ENCODE measurements at places on chromosomes 2 and 18.
A peak's percentile ranks its signal among the peaks of the same experiment; 100 is the strongest.

GRCh38 chr2:158665536-158666302 is 129.4 kb upstream of the DAPL1 start:
- DNase-seq, result no peak

- no peak for DNase-seq
These were observed 91.0 kb downstream of the ADCYAP1 start for GRCh38 chr18:995629-996028.

- DNase-seq, result no peak
These were observed 41.3 kb downstream of the ATF2 start for GRCh38 chr2:175126661-175127060.

DNA sequence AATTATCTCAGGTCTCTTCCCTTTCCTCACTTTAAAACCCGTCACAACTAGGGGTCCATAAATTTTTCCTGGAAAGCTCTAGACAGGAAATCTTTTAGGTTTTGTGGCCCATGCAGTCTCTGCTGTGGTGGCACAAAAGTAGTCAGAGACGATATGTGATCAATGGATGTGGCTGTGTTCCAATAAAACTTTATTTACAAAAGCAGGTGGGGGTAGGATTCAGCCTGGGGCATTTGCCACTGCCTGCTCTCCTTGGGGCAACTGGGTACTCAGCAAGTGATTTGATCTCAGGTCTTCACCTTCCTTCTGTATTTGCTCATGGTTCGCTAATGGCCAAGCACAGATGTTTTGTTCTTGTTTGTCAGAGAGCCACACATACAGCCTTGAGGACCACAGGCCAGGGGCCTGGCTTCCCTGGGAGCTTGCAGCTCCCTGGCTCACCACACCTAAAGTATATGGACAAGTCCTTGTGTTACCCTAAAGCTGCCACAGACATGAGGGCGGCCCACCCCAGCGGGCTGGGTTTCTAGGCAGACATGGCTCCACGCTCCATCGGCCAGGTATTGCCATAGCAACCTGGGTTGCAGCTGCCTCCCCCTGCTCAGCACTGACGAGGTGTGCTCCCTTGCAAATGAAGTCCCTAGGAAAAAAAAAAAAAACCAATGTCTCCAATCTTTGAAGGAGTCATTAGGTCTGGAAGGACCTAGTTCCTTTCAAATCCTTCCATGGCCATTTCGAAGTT is 89.7 kb upstream of the YWHAQ start:
- DNase-seq, result no peak

- no peak for DNase-seq
These were observed 228.6 kb downstream of the CLIP4 start for GRCh38 chr2:29343830-29344229.

DNA sequence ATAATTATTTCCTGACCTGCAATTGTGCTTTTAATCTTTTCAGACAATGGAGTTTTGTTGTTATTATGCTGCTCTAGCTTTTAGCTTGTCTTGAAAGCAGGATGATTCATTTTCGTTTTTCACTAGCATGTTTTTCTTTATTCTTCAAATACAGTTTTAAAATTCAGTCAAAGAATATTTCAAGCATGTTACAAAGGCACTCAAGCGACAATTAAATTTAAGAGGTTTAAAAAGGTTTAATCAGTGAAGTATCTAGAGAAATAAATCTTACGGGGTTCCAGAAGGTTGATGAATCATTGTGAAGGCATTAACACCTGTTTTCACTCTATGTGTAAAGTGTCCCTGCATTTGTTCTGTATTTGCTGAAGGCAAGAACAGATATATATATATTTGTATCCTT is 390.7 kb upstream of the TMEFF2 start:
- DNase-seq, result no peak

DNA sequence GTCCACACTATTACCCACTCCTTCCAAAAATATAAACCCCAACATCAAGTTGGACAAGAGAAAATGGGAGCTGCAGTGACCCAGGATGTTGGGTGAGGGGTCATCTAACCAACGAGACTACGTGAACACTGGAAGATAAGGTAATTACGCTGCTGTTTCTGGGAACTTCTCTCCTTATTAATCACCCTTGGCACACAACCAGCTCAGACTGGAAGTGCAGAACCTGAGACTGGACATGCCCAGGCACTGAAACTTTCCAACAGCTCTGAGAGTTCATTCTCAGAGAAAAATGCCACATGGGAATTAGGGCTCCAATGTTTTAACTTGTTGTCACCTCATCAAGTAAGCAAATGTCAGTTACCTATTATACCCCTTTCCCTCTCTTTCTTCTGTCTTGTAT is 135.3 kb downstream of the CCDC148 start:
- no peak for DNase-seq

DNA sequence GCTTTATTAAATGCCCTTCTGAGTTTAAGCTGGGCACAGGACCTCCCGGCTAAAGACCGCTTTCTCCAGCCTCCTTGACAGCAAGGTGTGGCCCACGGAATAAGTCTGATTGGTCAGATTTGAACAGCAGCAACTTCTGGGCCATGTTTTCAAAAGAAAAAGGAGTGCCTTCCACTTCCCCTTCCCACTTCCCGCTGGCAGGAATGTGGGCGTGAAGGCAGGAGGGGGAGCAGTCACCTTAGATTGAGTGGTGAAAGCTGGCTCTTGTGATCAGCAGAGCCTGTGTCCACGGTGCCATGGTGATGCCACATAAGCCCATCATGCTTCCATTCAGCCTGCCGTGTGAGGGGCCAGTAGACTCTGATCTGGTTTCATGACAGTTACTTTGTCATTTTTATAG is 136.6 kb upstream of the GLI2 start:
- DNase-seq, result no peak

DNA sequence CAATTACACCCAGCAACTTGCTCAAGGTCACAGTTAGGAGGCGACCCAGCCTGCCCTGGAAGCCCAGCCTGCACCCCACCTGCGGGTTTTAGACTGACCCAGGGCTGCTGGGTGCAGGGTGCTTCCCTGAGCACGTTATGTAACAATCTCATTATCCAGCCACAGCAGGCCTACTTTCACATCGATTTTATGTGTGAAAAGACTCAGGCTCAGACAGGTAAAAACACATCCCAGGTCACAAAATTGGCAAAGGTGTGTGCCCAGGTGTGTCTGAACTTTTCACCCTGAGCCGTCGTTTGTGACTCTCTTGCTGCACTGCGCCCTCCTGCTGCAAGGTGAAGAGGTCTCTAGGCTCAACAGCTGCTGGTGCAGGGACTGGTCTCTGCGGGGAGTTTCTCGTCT is 668.2 kb upstream of the HS6ST1 start:
- DNase-seq, result no peak

DNA sequence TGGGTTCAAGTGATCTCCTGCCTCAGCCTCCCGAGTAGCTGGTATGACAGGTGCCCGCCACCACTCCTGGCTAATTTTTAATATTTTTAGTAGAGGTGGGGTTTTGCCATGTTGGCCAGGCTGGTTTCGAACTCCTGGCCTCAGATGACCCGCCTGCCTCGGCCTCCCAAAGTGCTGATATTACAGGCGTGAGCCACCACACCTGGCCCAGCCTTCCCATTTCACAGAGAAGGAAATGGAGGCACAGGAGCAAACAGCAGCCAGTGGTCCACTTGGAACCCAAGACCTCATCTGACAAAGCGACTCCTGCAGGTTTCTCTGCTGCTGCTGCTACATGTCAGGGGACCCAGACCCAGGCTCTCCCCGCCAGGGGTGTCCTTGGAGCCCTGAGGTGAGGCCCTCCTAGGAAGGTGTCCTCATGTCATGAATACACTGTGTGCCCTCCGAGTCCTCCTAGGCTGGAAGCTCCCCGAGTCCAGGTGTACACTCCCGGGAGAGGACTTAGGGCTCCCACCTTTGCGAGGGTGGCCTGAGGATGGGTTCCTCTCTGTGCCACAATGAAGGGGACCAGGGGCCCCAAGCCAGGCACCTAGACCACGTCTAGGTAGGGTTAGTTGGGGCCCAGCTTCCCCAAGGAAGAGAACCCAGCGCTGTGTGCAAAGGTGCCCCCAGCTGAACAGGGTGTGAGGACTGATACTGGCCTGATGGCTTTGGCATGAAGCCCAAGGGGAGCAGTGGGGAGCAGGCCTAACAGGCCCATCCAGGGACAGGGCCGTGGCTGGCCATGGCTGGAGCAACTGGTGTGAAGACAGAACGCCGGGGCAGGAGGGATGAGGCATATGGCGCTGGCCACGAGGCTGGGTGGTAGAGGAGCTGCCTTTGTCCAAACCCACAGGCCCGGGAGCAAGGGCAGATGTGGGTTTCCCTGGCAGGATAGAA is 56.1 kb downstream of the HS6ST1 start:
- DNase-seq, result no peak

GRCh38 chr18:9715978-9716774 is 8.1 kb downstream of the RAB31 start:
- no peak for DNase-seq

DNA sequence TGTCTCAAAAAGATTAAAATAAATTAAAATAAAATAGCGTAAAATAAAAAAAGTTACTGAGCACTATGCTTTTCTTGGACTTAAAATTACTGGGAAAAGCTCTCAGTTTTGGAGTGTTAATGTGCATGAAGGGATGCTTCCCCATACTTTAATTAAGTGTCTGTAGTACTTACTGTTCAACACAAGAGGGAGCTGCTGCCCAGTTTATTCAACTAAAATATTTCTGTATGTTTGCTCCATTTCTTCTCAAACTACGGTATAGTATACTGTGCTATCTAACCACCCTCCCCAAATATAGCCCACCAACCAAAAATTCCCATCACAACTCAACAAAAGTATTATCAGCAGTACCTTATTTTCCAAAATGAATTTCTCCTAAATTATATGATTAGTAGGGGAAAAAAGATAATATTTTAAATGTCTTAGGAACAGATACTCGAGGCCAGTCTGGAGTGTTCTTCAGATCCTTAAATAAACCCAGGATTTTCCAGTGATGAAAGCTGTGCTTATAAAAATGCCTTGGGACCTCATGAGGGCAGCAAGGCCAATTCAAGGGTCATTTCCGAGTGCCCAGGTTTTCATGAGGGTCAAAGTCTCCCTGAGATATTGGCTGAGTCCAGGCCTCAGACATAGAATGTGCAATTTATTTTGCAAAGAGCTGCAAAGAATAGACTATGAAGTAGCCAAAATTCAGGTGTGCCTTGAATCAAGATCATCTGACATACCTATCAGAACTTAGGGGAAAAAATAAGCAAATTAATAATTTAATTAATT is 64.1 kb downstream of the CHRNA1 start:
- no peak for DNase-seq

GRCh38 chr2:66867063-66867441 is 432.1 kb downstream of the MEIS1 start:
- DNase-seq, result no peak

DNA sequence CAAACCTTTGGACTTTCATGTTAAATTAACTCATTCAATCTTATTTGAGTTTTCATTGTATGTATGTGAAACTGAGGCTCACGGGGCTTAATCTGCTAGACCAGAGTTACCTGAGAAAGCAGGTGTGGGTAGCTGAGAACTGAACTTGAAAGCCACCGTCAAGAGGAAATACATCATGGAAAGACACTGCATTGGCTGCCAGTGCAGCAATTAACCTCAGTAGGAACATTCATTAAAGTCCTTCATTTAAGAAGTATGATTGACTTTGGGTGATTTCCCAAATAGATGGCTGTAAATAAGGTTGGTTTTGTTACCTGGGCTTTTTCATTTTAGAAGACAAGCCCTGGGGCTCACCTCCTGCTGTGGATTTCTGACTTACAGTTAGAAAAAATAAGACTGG is 36.5 kb upstream of the MGAT5 start:
- DNase-seq, result no peak

DNA sequence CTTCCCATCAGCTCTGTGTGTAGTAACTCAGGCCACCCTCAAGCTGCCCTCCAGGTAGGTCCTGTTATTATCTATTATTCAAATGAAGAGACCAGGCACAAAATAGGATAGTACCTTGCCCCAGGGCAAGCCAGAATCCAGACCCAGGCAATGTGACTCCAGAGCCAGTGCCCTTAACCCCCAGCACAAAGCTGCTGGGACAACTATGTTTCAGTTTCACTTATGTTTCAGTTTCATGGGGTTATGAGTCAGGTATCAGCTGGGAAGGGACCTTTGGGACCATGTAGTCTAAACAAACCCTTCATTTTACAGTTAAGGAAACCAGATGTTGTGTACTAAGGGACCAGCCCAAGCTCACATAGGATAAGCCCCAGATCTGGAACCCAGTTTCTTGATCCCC is 10.0 kb downstream of the HK2 start:
- no peak for DNase-seq

- DNase-seq, result no peak
These were observed 25.7 kb downstream of the PSMA8 start for GRCh38 chr18:26159353-26159752.

GRCh38 chr2:190551928-190552327 is 17.4 kb upstream of the NEMP2 start:
- no peak for DNase-seq

DNA sequence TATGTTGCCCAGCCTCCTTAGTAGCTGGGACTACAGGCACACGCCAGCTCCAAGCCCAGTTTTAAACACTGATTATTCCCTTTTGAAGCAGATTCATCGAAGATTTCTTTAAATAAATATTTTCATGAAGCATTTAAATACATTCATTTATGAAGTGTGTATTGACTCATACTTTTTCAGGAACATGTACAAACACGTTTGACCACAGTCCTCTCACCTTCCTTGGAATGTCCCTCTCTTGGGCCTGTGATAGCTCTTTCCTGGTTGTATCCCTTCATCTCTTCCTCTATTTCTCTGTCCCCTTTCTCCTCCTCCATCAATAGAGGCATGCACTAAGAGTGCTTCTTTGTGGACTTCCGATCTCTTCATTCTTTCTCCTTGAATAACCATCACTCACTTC is 2.5 kb downstream of the PSTPIP2 start:
- DNase-seq, result peak; percentile 14

GRCh38 chr18:73880387-73880786 is 267.2 kb downstream of the FBXO15 start:
- no peak for DNase-seq

GRCh38 chr18:26516964-26517363 is 31.4 kb downstream of the KCTD1 start:
- DNase-seq, result no peak

DNA sequence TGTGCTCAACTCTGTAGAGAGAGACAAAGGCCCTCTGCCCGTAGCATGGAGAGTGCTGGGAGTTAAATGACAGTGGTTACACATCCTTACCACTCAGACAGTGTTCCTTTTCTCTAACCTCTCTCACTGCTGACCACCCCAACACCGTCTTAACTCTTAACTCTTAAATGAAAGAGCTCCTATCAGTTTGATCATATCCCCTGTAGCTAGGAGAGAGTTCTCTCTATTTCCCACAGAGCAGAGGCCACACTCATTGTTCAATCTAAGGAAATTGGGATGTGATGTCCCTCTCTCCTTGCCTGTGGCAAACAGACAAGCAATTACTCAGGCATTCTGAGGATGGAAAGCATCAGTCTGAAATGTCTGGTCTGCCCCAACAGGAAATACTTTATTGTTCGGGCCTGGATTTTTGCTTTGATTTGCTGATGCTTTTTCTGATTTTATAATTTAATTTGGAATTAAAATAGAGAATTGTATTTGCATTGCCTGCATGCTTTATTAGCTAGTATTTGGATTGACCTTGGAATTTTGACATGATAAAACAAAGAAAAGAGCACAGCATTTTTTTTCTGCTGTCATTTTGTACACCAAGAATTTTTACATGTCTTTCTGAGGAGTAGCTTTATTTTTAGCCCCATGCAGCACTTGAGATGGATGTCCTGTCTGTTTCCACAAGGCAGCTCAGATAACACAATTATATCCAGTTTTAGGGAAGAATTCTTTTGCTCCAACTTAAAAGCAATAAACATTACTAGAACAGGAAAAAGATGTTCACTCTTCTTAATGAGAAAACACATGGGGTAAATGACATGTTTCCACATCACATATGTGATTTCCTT is 27.7 kb upstream of the IER3IP1 start:
- no peak for DNase-seq

All from activated T-cell treated with anti-CD3 and anti-CD28 coated beads, Interleukin-2, amount 50 U/mL, for 48 hours (primary cell).